NCI-H1436 treated with DMSO at 0.1 percent for 48 hours (cell line): ENCODE measurements at places on chromosomes 7 and 10.
A peak's percentile ranks its signal among the peaks of the same experiment; 100 is the strongest.

DNA sequence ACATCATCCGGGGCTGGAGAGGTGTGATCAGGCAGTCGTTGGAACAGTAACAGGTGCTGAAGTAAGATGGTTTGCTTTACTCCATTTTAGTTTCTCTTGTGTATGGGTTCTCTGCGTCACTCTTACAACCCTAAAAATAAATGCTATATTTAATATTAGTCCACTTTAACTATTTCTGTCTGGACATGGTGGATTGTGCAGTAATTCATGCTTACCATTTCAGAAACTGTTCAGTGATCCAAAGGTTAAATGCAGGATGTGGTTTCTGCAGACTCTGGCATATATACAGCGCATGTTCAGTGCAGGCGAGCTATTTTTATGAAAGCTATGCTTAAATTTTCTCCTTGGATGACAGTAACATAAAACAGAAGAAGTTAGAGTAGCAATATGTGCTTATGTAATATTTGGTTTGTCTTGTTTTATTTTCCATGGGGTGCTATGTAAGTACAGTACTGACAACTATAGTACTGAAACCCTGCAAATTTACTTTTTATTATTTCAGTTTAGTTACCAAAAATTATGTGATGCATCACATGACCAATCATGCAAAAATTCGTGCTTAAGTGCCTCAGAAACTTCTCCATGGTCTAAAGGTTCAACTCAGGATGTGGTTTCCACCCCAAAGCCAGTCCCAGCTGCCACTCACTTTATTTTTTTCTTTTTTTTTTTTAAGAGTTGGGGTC, 46.6 kb upstream of the GRID1 start:
- DNase-seq = no peak

DNA sequence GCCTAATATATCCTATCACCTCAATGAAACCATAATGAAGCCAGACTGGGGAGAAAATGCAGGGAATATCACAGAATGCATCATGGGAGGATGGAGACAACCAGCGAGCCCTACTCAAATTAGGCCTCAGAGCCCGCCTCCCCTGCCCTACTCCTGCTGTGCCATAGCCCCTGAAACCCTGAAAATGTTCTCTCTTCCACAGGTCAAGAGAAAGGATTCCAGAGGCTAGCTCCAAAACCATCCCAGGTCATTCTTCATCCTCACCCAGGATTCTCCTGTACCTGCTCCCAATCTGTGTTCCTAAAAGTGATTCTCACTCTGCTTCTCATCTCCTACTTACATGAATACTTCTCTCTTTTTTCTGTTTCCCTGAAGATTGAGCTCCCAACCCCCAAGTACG, 31.5 kb downstream of the PRSS2 start:
- DNase-seq = no peak

DNA sequence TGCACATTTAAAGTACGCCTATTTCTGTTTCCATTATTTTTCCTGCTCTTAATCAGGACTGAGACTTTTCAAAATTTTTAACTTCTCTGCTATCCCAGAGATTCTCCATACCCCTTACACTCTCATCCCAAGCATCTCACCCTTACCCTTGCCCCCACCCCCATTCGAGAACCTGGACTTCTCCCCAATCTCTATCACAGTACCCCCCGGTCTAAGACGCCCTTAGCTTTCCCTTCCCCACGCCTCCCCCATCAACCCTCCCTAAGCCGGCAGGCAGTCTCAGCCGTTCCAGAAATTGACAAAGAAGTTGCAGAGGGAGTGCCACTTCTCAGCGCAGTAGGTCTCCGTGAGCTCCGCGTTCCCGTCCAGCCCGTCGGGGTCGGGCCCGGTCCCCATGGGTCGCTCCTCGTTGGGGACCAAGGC, 1.4 kb downstream of the FGFBP3 start:
- DNase-seq = no peak

DNA sequence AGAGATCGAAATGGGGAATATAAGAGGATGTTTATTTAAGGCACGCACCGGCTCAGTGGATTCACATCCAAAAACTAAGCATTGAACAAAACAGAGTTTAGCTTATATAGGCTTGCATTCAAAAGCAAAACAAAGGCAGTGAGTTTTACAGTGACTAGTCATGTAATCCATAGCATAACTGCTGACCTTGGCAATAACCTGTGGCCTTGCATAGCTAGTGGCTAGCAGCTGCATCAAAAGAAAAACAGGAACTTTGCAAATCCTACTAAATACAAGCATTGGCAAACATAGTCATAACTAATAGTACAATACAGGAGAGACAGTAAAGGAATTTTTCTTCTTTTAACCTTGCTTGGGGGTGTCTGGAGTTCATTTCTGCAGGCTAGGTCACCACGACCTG, 9.7 kb upstream of the ZNF485 start:
- DNase-seq = no peak

- DNase-seq = no peak
Observed at GRCh38 chr7:141702047-141702567, at the start of gene DENND11. Gene DENND11, minus strand, starts transcription at chr7:141702166. Its CDS starts 13 bp downstream, at chr7:141702153.

DNA sequence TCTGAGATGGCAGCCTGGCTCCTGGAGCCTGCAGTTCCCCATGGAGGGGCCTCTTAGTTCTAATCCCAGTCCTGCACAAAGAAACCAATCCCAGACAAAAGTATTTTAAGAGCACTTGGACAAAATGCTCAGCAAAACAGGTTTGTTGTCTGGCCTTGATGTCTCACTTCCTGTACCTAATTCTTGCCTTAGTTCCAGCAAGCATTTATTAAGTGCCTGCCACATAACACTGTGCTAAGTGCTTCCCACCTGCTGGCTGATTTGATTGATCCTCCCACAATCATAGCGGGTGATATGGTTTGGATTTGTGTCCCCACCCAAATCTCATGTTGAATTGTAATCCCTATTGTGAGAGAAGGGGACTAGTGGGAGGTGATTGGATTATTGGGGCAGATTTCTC, 65.7 kb upstream of the HABP2 start:
- DNase-seq = no peak

DNA sequence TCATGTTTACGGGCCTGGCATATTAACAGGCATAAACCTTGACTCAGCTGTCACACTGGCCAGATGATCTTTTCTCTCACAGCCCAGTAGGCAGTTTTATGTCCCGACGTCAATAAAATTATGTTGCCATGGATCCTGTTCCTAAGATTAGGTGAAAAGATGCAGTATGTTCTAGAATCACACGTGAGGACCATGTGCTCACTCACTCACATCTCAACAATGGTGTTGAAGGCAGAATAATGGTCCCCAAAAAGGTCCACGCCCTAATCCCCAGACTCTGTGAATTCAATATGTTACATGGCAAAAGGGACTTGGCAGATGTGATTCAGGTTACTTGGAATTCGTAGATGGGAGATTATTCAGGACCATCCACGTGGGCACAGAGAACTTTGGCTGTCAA, 3.5 kb downstream of the DOCK1 start:
- no peak for DNase-seq

- DNase-seq = no peak
Observed at GRCh38 chr10:10973310-10973709, 44.4 kb upstream of the CELF2 start.

DNA sequence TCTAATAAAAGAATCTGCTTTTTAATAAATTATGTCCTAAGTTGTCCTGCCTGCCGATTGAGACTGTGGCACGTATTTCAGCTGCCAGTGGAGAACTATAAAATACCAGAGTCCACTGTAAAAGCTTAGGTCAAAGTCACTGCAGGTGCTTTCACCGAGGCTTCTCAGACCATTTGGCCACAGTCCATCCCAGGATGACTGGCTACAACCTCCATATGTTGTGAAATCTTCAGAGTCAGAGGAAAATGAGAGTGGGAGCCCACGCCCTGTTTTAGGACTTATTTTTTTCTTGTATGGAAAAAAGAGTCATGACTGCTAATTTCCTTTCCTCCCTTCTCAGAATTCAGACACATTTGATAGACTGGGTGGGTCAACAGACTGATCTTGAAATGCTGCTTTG, 182.9 kb downstream of the ANK3 start:
- no peak for DNase-seq

DNA sequence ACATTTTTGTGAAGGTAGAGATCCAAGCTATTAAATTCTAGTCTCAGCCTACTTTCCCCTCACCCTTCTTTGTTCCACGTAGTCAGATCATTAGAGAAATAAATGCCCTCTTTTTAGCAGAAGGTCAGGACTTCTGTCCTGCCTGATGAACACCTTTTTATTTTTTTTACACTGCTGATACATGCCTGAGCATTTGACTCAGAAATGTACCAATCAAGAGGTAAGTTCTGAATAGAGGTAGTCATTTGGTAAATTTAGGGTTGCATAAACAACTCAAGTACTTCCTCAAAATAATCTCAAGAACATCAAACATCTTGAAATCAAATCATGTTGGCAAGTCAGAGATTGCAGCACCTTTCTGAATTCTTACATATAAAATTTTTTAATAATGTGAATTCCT, 133.7 kb downstream of the MYO3A start:
- DNase-seq = no peak

DNA sequence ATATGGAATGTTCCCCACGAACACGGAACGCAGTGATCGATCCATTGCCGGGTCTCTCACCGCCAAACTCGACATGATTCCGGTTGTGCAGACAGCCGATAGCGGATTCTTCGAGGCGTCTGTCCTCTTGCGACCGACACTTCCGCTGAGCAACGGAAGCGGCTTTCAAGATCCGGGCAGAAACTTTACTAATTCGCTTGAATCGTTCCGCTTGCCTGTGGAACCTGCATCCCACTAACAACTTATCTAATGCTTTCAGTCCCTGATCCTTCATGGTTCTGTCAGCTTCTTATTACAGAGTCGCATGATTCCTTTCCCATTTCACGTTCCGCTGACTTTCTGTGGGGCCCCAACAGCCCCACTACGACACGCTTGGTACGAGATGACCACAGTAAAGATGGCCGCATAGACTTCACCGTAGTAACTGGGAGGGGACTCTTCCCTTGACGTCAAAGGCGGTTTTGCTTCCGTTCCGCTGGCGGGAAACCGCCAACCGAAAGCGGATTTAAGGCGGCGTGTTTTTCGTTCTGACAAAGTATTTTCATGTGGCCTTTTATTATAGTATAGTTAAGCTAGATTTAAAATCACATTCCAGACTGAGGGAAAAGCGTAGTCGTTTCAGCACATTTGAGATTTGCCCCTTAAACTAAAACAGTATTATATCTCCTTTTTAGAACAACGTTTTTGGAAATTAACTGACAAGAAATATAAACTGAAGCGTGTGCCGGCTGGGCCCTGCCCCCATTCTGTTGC, at the start of gene CSTF2T:
Gene CSTF2T (minus strand): TSS at position 121 of the 753 bp plus-strand sequence. CDS start 46 bp downstream, at position 75.
- DNase-seq = peak; percentile 60

GRCh38 chr10:32332299-32332750, 14.6 kb downstream of the EPC1 start:
- DNase-seq = no peak

- DNase-seq = no peak
Observed at GRCh38 chr7:117600911-117601310, 121.1 kb downstream of the CFTR start.

- no peak for DNase-seq
Observed at GRCh38 chr10:71368643-71369042, 28.1 kb upstream of the CDH23 start.

DNA sequence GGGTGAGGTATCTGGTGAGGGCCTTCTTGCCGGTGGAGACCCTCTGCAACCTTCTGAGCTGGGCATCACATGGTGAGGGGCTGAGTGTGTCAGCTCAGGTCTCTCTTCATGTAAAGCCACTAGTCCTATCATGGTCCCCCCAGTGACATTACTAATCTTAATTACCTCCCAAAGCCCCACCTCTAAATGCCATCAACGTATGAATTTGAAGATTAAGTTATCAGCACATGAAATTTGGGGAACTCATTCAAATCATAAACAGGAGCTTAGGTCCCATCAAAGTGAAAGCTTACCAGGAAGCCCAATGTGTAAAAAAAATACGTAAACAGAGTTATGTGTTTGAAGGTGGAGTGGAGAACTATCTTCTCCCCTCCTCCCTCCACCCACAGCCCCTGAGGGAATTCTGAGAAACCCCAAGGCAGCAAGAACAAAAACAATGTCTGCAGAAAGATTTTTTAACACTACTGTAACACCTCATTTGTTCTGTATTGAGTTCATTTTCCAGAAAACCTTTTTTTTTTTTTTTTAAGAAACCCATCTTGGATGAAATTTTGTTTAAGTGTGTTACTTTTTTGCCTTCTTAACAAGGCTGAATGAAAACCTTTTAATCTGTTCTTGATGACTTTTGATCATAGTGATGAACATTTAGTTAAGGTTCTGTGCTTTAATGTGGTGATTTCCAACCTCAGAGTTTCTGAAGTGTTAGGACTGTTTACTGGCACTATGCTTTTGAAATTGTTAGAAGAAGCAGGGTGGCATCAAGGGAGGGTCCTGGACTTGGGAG, 19.1 kb upstream of the PCGF5 start:
- no peak for DNase-seq

- no peak for DNase-seq
Observed at GRCh38 chr7:69419934-69420333, 178.3 kb upstream of the AUTS2 start.

- no peak for DNase-seq
Observed at GRCh38 chr7:43876976-43877745, 7.8 kb upstream of the MRPS24 start.

DNA sequence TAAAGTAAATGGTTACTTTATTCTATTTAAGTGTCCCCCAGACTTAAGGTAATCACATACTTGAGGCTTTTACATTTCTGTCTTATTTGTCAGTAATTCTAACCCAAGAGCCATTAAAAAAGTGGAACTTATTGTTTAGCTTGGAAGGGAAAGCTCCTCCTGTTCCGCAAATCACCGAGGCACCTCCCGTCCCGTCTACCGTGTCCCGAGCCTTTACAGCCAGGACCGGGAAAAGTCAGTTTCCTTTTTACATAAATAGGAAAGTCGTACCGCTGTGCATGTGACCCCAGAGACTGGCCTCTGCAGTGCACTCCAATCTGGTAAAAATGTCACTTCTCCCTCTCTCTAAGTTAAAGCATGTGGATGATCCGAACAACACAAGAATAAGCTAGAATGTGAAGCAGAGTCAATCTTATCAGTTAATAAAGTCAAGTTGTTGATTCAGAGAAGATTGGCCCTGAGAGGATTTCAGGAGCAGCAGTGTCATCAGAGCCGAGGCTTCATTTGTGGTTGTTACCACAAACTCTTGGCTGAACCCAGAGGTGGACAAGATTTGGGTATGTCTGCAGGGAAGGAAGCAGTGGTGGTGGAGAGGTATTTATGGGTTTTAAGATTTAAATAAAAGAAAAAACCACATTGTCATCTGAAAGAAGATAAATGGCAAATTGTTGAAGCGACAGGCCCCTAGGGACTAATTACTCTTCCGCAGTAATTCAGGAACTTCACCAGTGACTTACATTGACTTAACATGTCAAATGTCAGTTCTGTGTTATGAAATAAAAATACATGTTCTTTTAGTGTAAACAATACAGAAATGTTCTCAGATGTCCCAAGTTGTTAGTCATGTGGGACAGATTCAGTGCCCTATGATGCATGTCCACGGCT, 316.6 kb upstream of the ZNF32 start:
- DNase-seq = no peak

- DNase-seq = no peak
Observed at GRCh38 chr7:24863626-24864025, 106.4 kb upstream of the GSDME start.
